ENCODE measurements at places on chromosomes 3 and 15. TPM values are rescaled to one million over a fixed set of nuclear protein-coding genes. Genes with fewer than 3 reads are reported as not detected.

SKOR1 gene
- 0.19 TPM for total RNA-seq

ZFAND6 gene
- total RNA-seq: 117 TPM

PXK gene
- 30.3 TPM for total RNA-seq

THBS1 gene
- total RNA-seq: 277 TPM

CMTM7 gene
- 7.1 TPM for total RNA-seq

CLCN2 gene
- total RNA-seq: 3.4 TPM

Measured in aortic smooth muscle cell (primary cell).